HS-5 (cell line): ENCODE measurements at places on chromosomes 16 and 17.

- no peak for DNase-seq
These were observed 19.6 kb downstream of the MAP2K3 start for GRCh38 chr17:21304091-21304490.

DNA sequence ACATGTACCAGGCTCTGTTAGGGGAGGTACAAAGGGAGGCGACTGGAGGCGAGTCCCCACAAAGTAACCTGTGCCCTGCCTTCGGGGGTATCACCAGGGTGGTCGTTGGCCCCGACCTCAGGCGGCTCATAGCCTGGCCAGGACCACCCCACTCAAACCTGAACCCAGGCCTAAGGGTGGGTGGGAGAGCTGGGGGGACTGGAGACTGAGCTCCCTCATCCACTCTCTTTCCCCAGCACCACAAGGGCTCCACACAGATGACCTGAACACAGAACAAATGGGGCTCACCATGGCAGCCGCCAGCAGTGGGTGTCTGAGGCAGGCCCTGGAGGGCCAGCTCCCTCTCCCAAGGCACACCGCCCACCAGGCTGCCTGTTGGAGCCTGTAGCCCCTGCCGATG is 120.6 kb upstream of the TNRC6C start:
- no peak for DNase-seq

- DNase-seq: peak; percentile 81
These were observed 11.0 kb upstream of the CBFB start for GRCh38 chr16:67017810-67018488.

- no peak for DNase-seq
These were observed 23.5 kb upstream of the CDR2 start for GRCh38 chr16:22397931-22398330.

DNA sequence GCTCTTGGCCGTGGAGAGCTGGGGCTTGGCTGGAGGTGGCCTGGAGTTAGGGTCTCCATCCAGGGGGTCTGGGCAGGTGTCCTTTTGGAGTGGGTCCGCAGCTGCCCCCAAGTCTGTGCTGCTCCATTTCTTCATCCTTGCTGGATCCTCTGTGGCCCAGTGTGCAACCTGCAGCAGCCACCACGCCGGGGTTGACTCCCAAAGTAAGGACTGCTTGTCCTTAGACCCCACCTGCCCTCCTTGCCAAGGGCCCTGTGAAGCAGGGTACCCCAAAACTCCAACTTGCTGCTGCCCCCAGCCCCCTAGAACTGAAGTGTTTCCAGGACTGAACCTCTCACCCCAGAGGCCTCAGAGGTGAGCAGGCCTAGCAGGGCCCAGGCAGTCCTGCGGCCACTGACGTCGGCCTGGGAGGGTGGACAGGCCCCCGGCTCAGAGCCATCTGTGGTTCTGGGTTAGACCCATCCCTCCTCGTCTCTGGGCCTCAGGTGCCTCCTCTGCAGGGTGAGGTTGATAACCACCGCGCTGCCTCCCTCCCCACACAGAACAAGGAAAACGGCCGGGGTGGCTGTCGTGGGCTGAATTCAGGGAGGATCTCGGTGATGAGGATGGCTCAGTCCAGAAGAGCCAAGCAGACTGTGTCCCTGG is 16.9 kb downstream of the TRPV1 start:
- no peak for DNase-seq

DNA sequence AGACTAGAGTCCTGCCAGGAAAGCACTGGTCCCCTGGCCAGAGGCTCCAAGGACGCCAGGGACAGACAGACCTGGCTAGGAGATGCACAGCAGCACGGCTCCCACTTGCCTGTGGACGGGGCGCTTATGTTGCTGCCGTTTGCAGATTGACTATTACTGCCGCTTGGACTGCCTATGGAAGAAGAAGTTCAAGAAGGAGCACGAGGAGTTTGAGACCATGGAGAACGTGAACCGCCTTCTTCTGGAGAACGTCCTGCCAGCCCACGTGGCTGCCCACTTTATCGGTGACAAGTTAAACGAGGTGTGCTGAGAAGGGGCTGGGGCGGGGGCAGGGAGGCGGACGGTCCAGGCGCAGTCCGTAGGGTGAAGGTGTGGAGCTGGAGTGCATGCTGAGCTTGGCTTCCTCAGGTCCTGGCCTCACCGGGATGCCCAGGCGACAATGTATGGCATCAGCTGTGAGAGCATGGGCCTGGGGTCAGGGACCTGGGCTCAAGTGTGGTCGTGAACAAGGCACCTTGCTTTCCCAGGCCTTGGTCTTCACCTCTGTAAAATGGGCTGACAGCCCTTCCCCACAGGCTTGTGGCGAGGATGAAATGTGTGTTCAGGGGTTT is 45.6 kb downstream of the ADCY7 start:
- no peak for DNase-seq

DNA sequence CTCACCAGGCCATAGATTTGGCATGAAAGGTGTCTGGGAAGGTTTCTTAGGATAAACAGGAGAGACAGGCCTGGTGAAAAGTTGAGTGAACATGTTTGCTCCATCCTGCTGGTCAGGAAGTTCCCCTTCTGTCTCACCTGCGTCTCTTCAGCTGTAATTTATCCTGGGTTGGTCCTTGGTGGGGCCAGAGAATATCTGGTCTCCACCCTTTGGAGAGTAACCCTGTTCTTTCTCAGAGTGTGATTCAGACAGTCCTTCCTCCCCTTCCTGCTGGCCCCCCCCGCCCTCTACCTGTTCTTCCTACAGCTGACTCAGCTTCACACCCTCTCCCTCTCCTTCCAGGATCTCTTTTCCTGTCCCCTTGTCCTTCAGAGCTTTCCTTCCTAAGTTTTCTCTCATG is 17.1 kb downstream of the MINK1 start:
- DNase-seq: no peak

DNA sequence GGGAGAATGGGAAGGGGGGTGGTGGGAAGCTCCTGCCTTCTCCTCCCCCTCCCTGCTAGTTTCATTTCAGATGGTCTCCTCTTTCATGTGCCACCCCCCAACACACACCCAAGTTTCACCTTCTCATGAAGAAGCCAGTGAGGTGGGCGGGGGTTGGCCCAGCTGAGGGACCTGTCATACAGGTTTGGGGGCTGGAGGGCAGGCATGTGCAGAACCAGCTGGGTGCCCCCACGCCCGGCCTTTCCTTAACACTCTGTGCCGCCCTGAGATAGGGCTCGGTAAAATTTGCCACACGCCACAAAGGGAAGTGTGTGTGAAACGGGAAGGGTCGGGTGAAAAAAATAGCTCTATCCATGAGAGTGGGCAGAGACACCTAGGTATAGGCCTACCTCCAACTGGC is 57.4 kb downstream of the PIPOX start:
- DNase-seq: no peak

GRCh38 chr17:880443-881269 is 98.5 kb downstream of the MRM3 start:
- no peak for DNase-seq

DNA sequence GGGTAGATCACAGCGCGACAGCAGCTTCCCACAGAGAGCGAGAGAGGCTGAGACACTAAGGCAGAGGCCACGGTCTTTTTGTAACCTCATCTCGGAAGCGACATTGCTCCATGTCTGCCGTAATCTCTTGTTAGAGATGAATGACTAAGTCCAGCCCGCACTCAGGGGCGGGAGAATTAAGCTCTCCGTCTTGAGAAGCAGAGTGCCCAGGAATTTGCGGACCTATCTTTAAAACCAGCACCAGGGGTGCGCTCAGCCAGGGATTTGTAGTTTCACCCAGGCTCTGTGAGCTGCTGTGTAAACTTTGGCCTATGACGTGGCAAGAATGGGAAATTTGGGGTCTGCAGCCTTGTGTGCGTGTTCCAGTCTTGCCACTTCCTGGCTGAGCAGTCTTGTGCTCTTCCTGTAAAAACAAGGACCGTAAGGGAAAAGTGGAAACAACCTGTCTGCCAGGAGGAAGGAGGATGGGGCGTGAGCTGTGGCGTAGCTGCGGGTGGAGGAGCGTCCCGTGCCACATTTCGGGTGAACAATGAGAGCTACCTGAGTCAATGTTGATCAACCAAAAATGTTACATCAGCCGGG is 16.0 kb upstream of the JPH3 start:
- no peak for DNase-seq

DNA sequence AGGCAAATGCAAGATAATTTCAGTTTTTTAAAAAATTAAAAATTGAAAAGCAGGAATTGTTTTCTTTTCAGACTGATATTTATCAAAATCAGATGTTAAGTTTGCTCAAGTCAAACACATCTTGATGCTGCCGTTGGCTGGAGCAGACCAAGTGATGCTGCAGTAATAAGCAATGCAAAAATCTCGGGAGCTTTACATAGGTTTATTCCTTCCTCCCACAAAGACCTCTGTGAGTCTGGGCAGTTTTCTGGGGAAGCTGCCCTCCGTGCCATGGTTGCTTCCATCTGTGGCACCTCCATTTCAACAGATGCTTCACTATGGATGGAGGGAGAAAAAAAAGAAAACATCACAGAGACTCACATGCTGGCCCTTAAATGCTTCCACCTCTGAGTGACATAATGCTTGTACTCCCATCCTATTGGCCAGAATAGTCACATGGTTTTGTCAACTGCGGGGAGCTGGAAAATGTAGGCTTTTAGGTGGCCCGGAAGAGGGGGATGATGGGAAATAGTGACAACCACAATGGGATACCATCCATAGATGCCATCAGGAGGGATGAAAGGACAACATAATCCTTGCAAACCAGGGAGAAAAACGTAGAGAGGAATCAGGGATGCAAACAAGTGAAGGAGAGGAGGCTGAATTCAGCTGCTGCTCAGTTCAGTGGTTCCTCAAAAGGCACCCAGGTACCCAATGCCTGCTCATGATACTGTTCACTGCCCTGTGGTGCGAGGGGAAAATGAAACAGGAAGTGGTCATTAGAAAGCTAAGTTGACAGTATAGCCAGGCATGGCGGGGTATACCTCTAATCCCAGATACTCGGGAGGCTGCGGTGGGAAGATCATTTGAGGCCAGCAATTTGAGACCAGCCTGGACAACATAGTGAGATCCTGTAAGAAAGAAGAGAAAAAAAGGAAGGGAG is 13.5 kb upstream of the ERCC4 start:
- DNase-seq: no peak

GRCh38 chr17:14337596-14338079 is 36.8 kb downstream of the HS3ST3B1 start:
- DNase-seq: no peak

GRCh38 chr16:22665803-22666202 is 148.2 kb upstream of the HS3ST2 start:
- no peak for DNase-seq

DNA sequence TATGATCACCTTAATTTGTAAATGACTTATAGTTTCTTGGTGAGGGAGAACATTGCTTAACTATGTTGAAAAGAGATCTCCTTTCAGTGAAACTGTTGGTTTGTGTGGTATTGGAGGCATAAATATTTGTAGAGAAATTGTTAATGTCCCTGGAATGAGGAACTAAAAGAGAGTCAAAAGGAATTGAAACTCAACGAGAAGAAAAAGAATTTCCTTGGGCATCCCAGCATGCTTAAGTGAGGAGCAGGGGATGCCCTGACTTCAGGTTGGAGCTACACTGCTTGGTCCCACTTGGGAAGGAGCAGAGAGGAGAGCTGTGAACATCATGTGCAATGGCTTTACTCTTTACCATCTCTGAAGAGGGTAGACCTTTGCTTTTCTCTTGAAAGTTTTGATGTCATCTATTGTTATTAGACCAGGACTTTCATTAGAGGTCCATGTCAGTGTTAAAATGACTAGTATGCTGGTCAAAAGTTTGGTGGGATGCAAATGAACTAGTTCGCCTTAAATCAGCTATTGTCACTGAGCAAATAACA is 21.7 kb downstream of the KRT23 start:
- no peak for DNase-seq

- no peak for DNase-seq
These were observed 70.6 kb downstream of the CYB5B start for GRCh38 chr16:69494991-69495392.

GRCh38 chr16:72811188-72811720 is 236.7 kb downstream of the ZFHX3 start:
- no peak for DNase-seq

DNA sequence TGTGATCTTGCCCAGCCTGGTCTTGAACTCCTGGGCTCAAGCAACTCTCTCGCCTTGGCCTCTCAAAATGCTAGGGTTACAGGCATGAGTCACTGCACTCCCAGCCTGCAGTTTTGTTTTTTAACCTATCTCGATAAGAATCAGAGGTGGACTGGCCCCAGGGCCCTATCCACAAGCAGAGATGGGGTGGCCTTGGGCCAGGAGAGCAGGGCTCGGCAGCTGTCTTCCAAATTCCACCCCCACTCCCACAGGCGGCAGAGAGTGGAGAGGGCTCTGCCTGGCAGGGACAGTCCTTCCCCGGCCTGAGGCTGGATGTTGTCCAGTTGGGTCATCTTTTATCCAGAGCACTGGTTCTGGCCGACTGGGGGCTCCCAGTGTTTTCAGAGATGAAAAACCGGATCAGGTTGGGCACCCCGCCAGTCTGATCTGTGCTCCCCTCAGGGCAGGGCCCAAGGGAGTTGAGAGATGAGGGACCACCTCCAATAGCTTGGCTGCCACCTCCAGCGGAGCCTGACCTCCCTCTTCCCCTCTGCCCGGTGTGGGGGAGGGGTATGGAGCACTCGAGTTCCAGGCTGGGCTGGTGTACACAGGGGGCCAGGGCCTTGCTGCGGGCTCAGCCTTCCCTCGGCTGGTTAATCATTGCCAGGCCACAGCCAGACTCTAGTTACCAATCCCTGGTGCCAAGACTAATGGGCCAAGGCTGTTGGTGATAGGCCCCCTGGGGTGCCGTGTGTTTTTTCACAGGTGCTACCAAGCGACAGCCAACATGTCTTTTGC is 30.3 kb upstream of the MYO15B start:
- no peak for DNase-seq

GRCh38 chr16:78647491-78647890 is 548.0 kb downstream of the WWOX start:
- DNase-seq: no peak

DNA sequence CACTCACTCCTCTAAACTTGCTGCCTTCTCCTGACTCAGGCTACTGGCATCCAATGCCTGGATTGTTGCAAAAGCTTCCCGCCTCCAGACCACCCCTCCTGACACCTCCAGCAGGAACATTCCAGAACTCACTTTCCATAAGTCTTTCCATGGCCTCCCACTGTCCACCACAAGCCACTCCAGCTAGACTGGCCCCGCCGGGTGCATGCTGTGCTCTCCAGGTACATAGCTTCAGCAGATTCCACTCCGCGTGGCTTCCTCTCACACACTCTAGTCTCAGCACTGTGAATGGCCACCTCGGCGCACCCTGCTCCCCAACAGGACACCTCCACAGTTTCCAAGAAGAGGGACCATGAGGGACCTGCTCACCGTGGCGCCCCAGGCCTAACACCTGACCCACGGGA is 25.9 kb upstream of the FAAP100 start:
- DNase-seq: no peak

DNA sequence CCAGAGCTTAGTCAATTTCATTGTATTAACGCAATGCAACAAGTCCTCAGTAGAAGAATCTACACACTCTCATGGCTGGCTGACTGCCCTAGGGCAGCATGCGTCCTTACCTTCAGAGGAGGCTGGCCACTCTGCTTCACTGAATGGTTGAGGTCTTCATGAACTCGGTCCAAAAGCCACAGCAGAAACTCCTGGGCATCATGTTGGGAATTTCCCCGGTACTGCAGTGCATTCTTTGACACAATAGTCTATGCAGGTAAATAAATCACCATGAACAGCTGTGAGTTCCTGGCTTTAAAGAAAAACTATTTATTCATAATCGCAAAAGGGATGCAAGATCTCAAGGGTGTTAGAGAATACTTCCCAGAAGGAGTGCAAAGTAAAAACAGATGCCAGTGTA is 41.3 kb downstream of the USP31 start:
- DNase-seq: no peak
